ENCODE measurements at places on chromosomes 13 and 19.

DNA sequence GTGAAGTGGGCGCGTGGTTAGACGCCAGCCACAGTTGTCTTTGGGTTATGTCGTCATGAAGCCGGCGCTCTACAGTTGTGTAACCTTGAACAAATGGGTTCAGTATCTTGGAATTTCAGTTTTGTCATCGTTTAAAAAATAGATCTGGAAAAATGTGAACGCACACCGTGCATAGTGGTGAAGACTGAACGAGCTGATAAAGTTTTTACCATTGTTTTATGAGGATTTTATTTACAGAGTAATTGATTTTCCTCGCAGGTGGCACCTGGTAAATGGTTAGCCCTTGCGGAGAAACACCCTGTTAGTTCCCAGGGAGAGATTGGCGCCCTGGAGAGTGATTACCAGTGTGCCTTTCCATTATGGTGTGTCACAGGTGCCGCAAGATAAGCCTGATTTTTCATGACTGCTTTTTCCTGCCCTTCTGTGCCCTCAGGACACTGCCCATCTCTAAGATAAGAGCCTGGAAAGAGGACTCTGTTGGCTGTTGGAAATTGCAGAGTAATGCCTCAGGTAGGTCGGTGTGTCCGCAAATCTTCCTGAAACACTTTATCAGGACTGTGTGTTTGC is 577 bp downstream of the ZNF181 start:
- peaks cover 32% of the 10 kb centered on the region for H3K4me1 ChIP-seq
- H3K27me3 ChIP-seq, result no peaks in the 10 kb centered on the region
- peak overlapping the region; percentile 74 for H3K4me3 ChIP-seq
- no peaks in the 10 kb centered on the region for H3K36me3 ChIP-seq
- peak overlapping the region; percentile 96 for H3K27ac ChIP-seq

DNA sequence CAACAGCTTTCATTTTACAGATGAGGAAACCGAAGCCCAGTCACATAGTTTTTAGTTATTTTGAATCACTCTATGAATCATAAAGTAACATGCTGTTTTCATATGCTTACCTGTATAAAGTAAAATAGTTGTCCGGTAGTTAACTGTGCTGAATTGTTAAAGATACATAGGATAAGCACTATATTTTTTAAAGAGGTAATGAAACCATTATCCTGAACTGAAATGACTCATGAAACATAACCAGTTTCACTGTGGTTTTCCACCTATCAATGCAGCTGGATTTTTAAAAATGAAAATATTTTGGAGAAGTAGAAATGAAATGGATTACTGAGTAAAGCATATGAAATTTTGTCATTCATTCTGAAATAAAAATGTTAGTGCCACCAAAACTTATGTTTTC is 655.0 kb downstream of the OLFM4 start:
- DNase-seq, result no peak
- no peaks in the 10 kb centered on the region for H3K27me3 ChIP-seq
- H3K4me3 ChIP-seq, result no peak overlapping the region
- H3K27ac ChIP-seq, result no peak overlapping the region
- no peaks in the 10 kb centered on the region for H3K4me1 ChIP-seq
- no peaks in the 10 kb centered on the region for H3K36me3 ChIP-seq

- H3K4me1 ChIP-seq, result no peaks in the 10 kb centered on the region
- H3K27me3 ChIP-seq, result no peaks in the 10 kb centered on the region
- no peaks in the 10 kb centered on the region for H3K36me3 ChIP-seq
- H3K27ac ChIP-seq, result no peak overlapping the region
- no peak for DNase-seq
Measured at GRCh38 chr19:8569066-8569771, 8.0 kb downstream of the MYO1F start.

DNA sequence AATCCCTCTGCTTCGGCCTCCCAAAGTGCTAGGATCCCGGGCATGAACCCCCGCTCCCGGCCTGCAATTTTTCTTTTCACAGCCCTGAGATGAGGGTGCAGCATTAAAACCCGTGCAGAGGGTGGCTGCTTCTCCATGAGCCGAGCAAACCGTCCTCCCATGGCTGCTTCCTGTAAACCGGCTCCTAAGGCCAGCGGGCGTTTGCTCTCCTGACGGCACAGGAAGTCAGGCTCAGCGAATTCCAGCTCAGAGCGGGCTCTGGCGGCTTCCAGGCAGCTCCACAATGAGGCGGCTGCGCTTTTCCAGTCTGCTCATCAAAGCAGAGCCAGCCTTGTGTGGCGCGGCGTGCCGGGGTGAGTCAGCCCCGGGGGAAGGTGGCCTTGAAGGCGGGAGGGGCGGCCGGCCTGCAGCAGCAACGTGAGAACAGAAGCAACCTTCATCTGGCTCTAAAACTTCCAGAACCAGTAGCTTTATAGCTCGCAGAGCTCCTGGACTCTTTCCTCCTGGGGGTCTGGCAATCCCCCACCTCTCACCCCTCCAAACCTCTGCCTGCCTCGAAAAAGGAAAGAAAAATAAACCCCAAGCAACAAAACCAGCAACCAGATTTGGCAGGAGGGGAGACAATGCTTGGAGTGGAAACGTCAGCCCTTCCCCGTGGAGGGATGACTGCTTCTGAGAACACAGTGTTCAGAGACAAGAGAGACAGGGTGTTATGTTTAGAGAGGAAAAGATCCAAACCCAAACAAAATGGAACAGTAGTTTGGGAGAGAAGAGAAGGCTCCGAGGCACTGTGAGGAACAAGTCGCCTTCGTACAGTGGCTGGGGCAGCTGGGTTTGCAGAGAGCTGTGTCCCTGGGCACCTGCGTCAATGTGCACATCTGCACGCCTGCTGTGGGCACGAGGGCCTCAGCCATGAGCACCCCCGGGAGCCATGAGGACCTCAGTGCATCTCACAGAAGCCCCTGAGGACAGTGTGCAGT is 67.8 kb downstream of the GADD45B start:
- no peak for DNase-seq
- no peaks in the 10 kb centered on the region for H3K27me3 ChIP-seq
- peak overlapping the region; percentile 18 for H3K4me3 ChIP-seq
- no peaks in the 10 kb centered on the region for H3K36me3 ChIP-seq
- H3K4me1 ChIP-seq, result peaks cover 74% of the 10 kb centered on the region

DNA sequence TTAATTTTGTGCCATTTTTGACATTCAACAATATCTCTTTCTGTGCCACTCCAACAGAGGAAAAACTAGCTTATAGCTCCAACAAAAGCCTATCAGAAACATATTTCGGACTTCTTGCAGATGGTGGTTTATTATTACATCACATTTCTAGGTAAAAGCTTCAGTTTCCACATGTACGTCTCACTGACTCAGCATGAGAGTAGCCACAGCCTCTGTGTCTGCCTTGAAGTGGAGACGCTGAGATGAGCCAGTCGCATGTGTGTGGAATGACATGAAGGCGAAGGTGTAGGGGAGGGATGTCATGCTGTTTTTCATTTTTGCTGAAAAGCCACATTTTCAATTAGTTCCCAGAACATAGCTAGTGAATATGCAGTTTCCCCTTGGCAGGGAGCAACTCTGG is 598.6 kb downstream of the EFNB2 start:
- no peak for DNase-seq
- no peak overlapping the region for H3K4me3 ChIP-seq
- no peaks in the 10 kb centered on the region for H3K36me3 ChIP-seq
- no peak overlapping the region for H3K27ac ChIP-seq
- H3K4me1 ChIP-seq, result no peaks in the 10 kb centered on the region

GRCh38 chr19:45768655-45768983 is 433 bp downstream of the SIX5 start:
- H3K4me1 ChIP-seq, result peaks cover 56% of the 10 kb centered on the region
- H3K36me3 ChIP-seq, result no peaks in the 10 kb centered on the region
- no peaks in the 10 kb centered on the region for H3K27me3 ChIP-seq
- peak overlapping the region; percentile 98 for H3K27ac ChIP-seq

DNA sequence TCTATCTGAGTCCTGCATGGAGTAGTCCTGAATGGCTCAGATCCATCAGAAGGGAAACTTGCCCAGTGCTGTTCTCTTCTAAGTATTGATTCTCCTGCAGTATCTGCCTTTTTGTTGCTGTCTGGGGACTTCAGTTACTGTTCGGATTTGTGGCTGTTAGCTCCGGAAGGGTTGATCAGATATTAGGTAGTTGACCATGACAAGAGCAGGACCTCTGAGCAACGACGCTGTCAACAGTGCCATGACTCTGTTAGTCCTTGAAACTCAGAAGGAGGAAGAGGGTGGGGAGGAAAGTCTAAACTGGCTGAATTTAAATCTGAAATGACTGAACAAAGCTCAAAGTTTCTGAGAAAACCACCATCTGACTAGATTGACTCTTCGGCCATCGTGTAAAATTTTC is 42.2 kb downstream of the CCNE1 start:
- H3K4me3 ChIP-seq, result no peak overlapping the region
- H3K27me3 ChIP-seq, result no peaks in the 10 kb centered on the region
- H3K4me1 ChIP-seq, result no peaks in the 10 kb centered on the region
- H3K36me3 ChIP-seq, result no peaks in the 10 kb centered on the region
- H3K27ac ChIP-seq, result no peak overlapping the region
- DNase-seq, result no peak

- peaks cover 11% of the 10 kb centered on the region for H3K4me1 ChIP-seq
- no peak overlapping the region for H3K27ac ChIP-seq
- no peaks in the 10 kb centered on the region for H3K36me3 ChIP-seq
- DNase-seq, result no peak
- no peak overlapping the region for H3K4me3 ChIP-seq
- no peaks in the 10 kb centered on the region for H3K27me3 ChIP-seq
Measured at GRCh38 chr19:19223636-19224035, 11.9 kb downstream of the NCAN start.

All from vagina (tissue), 2 donors.